ENCODE measurements at places on chromosomes 12 and 14. TPM values are rescaled to one million over a fixed set of nuclear protein-coding genes. Genes with fewer than 3 reads are reported as not detected.

DNA sequence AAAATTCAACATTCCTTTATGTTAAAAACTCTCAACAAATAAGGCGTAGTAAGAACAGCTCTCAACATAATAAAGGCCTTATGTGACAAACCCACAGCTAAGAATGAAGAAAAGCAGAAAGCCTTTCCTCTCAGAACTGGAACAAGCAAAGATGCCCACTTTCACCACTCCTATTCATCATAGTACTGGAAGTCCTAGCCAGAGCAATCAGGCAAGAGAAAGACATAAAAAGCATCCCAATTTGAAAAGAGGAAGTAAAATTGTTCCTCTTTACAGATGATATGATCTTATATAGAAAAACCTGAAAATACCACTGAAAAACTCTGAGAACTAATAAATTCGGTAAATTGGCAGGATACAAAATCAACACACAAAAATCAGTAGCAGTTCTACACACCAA lies 52.1 kb downstream of the STON2 start:
- no peak for DNase-seq

DNA sequence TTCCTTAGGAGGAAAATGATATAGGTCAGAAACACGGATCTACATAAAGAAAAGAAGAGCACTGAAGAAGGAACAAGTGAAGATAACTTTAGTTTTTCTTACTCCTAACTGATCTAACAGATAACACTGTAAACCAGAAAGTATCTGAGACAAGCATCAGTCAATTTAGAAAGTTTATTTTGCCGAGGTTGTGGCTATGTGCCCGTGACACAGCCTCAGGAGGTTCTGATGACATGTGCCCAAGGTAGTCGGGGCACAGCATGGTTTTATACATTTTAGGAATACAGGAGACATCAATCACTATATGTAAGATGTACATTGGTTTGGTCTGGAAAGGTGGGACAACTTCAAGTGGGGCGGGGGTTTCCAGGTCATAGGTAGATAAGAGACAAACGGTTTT lies 23.0 kb downstream of the SAMD15 start:
- no peak for DNase-seq

DNA sequence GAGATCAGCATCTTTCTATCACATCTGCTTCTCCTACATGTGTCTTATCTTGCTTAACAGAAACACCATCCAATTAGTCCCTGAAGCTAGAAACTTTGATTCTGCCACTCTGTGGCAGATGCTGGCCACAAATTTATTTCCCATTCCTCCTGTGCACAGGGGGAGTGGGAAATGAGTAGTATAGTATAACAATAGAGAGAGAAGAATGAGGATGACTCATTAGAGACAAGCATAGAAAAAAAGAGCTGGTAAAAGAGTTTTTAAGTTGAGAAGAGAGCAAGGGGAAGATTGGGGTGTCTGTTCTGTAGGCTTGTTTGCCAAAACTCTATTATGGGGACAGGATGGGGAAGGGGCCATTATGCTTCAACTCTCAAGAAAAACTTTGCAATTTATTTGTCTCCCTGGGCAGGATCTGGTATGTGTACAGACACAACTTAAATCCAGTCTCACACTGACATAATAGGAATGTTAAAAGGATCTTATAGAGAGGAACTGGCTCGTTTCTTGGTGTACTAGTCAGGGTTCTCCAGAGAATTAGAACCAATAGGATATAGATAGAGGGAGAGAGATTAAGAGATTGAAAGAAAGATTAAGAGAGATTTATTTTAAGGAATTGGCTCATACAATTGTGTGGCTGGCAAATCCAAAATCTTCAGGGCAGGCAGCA lies 142.6 kb upstream of the CPSF6 start:
- DNase-seq = no peak

DNA sequence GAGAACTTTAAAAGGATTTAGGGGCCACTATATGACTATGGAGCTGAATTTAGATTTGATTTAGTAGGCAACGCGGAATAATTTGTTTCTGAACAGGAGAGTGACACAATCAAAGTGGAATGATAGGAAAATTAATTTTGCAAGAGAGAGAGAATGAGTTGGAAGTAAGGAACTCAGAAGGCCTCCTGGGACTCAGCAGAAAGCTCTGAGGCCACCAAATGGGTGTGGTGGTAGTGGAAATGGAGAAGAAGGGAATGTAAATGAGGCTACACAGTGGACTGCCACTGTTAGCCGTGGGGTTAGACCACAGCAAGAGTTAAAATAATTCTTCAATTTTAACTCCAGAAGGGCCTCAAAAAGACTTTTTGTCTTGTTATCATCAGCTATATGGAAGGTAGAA lies 102.7 kb downstream of the LRRK2 start:
- DNase-seq = no peak

Gene TTC6
- not detected for total RNA-seq

DNA sequence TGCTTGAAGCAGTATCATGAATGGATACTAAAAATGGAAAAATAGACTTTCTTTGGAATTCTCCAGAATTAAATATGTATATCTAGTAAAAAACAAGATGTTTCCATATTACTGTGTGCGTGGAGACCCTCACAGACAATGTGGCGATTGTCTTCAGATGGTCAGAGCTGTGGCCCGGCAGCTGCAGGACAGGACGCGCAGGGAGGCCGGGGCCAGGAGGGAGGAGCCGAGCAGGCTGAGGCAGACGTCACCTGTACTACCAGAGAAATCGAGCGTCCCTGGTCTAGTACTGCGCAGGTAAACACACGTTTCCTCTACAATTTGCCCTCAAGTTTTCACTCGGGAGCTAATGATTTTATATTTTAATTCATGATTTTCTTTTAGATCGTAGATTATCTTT lies 22.8 kb downstream of the DDX51 start:
- DNase-seq = no peak

GRCh38 chr14:26965490-26965889 lies 367.7 kb upstream of the NOVA1 start:
- DNase-seq = no peak

DNA sequence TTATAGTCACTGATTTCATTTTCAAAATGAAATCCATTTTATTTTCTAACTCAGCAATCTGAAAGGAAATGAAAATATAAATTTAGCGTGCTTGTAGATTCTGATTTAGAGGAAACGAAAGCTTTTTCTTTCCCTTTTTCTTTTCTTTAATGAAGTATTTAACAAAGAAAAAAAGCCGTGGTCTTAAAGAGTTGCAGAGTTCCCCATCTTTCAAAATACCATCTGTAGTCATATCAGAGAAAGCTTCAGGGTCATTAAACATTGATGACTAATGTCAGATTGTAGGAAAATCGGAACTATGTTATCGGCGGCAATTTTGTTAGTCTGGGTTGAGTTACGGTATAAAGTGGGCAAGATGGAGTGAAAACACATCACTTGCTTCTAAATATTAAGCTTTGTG lies 32.3 kb downstream of the DRAM1 start:
- no peak for DNase-seq

Gene SDS
- total RNA-seq = not detected

DNA sequence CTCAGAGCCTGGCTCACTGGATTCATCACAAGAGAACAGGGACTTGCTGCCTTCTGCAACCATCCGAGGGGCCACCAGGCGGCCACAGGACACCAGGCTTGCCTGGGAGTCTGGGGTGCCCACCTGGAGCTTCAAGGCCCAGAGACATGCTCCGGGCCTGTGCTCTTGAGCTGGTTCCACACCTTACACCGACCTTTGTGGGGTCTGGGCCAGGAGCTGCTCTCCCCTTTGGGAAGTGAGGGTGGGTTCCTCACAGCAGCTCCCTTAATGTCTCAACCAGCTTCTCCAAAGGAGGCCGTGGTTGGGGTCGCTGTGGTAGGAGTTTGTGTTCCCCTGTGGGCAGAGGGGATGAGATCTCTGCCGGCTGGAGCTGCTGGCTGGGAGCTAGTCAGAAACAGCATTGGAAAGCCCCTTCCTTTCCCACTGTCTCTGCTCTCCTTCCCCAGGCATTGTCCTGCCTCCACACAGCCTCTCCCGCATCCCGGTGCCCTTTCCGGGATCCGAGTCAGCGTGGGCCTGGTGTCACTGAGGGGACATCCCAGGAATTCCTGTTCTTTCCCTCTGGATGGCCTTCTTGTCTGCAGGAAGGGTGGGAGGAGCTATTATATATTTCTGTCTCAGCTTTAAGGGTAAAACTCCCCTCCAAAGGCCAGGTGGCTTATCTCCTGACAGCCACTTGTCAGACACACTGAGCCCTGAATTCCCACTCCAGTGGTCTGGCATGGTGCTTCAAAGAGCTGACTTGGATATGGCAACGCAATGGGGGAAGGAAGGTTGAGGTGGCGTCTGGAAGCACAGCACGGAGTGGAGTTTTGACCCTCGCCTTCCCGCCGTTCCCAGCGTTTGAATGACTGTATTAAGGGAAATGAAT lies 5.1 kb upstream of the PAPLN start:
- DNase-seq = peak; percentile 24

Gene RERG
- total RNA-seq = not detected

- DNase-seq = no peak
Measured at GRCh38 chr14:89308232-89308959, 108.6 kb downstream of the FOXN3 start.

Gene SLC39A2
- total RNA-seq = 0.54 TPM

GRCh38 chr14:81682701-81683100 lies 149.0 kb upstream of the SEL1L start:
- DNase-seq = no peak

GRCh38 chr12:100031836-100032235 lies 47.1 kb upstream of the ANKS1B start:
- no peak for DNase-seq

- DNase-seq = no peak
Measured at GRCh38 chr14:81884382-81884781, 350.7 kb upstream of the SEL1L start.

Data from activated naive CD8-positive, alpha-beta T cell treated with anti-CD3 and anti-CD28 coated beads for 36 hours (primary cell).